Right hindlimb (tissue), 1 donor: ENCODE measurements at places on chromosomes 3 and 15.

GRCh38 chr3:11162401-11163345 lies 8.4 kb downstream of the HRH1 start:
- no peak for DNase-seq

DNA sequence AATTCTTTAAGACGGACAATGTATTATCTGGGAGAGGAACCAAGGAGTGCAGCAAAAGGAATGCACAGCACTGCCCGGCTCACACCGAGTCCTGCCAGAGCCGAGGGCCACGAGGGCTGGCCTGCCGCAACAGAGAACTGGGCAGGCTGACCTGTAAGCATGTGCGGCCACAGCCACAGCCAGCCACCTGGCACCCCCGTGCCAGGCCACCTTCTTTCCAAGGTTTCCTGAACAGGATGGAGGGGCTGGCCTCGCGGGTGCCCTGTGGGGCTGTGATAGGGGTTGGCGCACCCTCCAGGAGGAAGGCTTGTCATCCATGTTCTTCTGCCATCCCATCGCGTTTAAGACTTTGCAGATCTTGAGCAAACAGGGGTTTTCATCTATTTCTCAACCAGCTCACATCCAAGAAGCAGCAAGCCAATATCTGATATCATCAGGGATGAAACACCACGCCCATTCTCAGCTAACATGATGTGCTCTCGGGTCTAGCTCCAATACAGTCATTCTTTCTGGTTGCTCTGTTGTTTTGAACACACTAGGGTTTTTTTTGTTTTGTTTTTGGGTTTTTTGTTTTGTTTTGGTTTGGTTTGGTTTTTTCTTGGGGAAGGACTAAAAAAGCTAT lies 10.2 kb downstream of the CA12 start:
- DNase-seq = no peak

DNA sequence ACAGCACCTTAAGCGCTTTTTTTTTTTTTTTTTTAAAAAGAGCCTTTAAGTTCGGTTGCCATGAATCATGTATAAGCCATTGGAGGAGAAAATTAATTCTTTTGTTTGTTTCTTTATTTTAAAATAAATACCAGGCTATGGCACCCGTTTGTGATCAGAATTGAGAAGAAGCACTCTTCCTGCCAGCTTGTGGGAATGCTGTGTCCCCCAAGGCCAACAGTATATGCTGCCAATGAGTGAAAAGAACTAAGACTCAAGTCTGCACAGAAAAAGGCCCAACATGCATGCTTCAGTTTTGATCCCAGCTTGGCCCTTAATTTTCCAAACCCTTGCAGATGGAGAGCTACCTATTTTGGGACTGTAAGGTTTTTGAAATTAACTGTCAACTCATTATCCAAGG lies 90.5 kb downstream of the LRRC3B start:
- DNase-seq = no peak

- no peak for DNase-seq
Measured at GRCh38 chr3:12155264-12155663, 3.4 kb downstream of the TIMP4 start.

- DNase-seq = no peak
Measured at GRCh38 chr15:66651913-66652642, 50.0 kb upstream of the SMAD6 start.

GRCh38 chr3:71563827-71564226 lies 19.7 kb downstream of the FOXP1 start:
- no peak for DNase-seq

DNA sequence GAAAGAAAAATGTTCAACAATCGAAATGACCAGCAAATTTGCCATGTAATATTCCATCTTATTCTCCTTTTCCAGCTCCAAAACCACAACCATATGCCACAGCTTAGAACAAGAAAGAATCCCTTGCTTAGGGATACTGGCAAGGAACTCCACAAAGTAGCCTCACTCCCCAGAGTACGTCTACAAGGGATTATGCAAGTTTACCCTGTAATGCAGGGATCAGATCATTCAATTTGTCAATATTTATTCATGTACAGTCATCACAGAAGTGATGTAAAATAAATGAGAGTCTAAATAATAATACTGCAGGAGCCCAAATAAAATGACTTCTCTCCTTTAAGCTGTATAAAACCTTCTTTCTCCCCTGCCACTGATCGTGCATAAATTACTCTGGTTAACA lies 23.5 kb upstream of the MYO1E start:
- no peak for DNase-seq

DNA sequence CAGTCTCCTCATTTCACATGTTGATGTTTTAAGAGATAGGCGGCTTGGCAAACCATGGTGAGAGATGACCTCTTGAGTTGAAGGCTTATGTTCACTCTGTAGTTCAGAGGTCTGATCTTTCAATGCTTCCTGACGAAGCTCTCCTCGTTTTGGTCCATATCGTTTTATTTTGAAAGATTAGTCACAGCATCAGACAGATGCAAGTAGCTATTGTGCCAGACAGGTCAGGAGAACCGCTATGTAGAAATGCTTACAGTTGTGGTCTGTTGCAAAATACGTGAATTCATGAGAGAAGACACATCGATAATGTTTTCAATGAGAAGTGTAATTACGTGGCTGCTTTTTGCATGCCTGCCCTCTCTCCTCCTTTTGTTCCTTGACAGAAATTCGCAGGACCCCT lies 47.5 kb downstream of the CHL1 start:
- DNase-seq = no peak

- no peak for DNase-seq
Measured at GRCh38 chr3:171175741-171176234, 149.3 kb upstream of the SLC2A2 start.

- no peak for DNase-seq
Measured at GRCh38 chr3:3998140-3998922, 199.1 kb downstream of the LRRN1 start.

DNA sequence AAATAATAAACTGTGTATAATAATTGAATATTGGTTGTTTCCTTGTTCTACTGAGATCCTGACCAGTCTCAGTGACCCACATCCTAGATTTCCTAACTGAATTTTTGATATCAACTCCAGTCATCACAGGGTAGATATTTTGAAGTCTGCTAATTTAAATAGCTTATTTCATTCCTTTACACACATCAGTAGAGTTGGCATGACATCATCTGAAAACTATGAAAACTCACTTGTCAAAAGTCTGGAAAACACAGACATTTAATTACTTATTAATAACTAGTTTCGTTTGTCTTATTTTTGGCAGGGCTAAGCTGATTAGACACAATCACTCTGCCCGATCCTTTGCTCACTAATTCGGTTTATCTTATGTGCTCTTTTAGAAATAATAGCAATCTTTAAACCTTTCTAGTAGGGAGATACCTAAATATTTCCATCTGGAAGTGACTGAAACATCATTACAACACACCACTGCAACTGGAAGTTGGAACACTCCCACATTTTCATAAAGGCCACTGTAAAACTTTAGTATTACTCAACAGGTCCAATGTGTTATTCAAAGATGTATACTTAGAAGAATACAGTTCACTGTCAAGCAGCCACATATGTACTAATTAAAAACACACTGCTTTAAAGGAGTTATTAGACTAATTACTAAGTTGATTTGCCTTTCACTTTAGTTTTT lies 198.4 kb upstream of the ZNF717 start:
- DNase-seq = no peak

DNA sequence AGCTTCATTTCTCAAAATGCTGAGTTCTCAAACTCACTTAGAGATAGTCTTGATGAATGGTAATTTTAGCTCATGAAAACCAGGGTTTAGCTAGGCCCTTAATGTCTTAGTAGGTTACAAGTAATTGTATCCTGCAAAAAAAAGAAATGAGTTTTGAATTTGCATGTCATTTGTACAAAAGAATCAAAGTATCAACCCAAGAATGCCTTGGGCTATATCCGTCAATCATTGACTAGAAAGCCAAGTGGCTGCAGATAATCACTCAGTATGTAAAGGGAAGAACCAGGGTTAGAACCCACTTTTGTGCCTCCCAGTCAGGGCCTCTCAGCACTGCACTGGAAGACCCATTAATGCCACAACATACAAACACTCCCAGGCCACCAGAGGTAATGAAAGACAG lies 427.6 kb upstream of the MDFIC2 start:
- no peak for DNase-seq

DNA sequence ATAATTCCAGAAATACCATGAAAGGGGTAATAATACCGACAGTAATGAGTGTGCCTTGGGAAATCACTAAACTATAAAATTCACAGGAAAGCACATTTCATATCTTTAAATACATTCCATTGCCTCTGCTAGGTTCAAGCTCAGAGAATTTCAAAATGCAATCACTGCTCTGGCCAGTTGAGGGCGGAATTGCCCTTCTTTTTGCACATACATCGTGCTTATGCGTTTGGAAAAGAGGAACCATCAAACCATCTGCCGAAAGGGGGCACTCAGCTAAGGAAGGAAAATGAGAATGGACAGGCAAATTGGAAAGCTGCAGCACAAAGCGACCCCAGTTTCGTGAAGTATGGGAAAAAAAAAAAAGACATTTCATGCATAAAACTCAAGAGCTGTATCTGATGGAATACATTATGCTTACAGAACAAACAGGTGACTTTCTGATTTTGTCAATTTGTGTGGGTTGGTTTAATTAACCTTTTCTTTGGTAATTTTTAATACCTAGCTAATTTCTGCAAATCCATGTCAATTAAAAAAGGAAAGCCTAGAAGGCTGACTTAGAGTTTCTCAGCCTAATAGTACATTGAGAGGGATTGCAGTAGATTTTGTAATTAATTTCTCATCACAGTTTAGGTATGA lies 61.4 kb downstream of the TUSC7 start:
- DNase-seq = peak; percentile 74

- no peak for DNase-seq
Measured at GRCh38 chr3:52280050-52280461, 1.6 kb upstream of the WDR82 start.

GRCh38 chr3:81726735-81727134 lies 34.7 kb downstream of the GBE1 start:
- DNase-seq = no peak

- DNase-seq = no peak
Measured at GRCh38 chr3:55669133-55669532, 182.0 kb upstream of the WNT5A start.

DNA sequence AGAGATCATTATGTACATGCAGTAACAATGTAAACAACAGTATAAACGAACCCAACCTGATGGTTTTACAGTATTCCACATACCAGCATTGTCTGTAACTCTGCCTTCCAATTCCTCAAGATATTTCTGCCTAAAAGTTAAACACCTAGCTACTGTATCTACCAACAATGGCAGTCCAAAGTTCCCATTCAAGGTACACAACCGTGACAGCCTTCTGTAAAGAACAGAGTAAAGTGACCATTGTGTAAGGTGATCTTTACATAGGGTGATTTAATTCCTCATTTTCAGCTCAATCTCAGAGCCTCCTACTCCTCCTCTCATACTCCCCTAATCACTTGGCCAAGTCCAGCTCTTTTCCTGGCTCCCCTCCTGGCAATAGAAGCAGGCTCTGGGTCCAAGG lies 10.4 kb downstream of the SECISBP2L start:
- DNase-seq = no peak

DNA sequence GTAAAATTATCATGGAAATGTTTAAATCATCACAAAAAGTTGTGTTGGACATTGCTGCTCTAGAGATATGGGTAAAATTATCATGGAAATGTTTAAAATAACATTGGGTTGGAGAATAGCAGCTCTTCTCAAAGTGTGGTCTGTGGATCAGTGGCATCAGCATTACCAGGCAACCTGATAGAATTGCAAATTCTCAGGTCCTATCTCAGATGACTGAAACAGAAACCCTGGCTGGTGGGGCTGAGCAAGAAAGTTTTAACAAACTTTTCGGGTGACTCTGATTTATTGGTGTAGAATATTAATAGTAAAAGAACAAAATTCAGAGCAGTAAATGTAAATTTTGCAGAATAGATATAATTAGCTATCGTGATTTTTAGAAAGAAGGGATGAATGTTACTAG lies 28.9 kb downstream of the NXPE3 start:
- no peak for DNase-seq

DNA sequence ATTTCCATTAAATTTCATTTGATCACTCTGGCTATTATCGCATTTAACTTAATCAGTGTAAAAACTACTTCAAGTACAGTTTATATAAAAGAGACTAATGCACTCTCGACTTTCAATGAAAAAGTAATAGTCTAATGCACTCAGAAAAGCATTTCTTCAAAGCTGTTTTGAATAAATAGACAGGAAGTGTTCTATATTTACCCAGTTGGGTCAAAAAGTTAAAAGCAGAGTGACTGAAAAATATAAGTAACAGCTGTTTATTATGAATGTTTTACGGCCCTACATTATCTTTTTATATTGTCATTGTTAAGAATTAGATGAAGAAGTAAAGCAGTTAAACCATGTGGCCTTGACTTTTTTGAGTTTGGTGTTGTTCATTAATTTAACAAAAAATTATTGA lies 391.8 kb downstream of the ZPLD1 start:
- no peak for DNase-seq

GRCh38 chr3:46080124-46080968 lies 53.1 kb upstream of the XCR1 start:
- no peak for DNase-seq
